ENCODE measurements at places on chromosomes 16 and 17. TPM values are rescaled to one million over a fixed set of nuclear protein-coding genes. Genes with fewer than 3 reads are reported as not detected.

Gene KRT40
- not detected for total RNA-seq

GRCh38 chr16:492211-492875 lies 35.2 kb upstream of the CAPN15 start:
- H3K4me1 ChIP-seq: peaks cover 30% of the 10 kb centered on the region
- no peaks in the 10 kb centered on the region for H3K27me3 ChIP-seq
- DNase-seq: peak; percentile 84
- no peaks in the 10 kb centered on the region for H3K36me3 ChIP-seq
- H3K4me3 ChIP-seq: peak overlapping the region; percentile 47

DNA sequence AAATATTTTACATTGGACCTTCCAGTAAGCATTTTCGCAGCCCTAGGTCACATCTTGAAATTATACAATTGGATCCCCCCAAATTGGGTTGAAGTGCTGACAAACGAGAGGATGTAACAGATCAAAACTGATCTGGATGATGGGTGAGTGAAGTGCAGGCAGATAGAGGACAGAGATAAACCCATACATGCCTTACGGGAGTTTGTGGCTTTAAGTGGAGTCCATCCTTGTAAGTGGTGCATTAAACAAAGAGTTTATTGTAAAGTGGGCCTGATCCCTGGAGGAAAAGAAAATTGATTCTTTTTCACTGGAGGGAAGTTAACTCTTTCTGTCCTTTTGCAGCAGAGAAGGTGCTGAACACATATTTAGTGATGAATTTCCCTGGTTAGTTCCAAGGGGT lies 39.0 kb upstream of the KCNJ2 start:
- no peaks in the 10 kb centered on the region for H3K27me3 ChIP-seq
- H3K4me1 ChIP-seq: no peaks in the 10 kb centered on the region
- H3K36me3 ChIP-seq: no peaks in the 10 kb centered on the region
- no peak overlapping the region for H3K4me3 ChIP-seq
- H3K27ac ChIP-seq: no peak overlapping the region

DNA sequence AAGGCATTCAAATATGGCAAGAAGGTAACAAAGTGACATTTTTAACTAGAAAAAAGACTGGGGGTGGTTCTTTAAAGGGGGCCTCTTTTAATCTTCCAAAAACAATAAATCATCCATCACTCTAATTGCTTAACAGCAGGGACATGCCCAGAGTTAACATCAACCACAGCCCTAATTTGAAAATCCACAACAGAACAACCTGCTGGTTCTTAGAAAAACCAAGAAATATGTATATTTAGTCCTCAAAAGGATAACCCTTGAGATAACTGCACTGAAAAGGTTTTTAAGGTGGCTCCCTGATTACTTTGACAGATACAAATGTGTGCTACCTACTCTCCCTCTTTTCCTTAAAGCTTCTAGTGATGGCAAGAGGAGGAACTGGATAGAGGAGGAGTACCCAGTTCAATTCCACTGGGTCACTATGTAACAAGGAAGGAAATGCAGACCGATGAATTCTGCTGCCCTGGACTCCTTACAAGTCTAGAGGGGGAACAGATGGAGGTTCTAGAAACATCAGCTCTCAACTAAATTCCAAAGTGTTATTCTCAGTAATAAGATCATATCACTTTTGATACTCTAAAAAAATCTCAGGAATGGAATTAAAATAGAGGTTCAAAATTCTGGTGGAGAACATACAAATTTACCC lies 54.3 kb downstream of the N4BP1 start:
- no peak overlapping the region for H3K4me3 ChIP-seq
- H3K36me3 ChIP-seq: peaks cover 14% of the 10 kb centered on the region
- H3K27ac ChIP-seq: no peak overlapping the region
- peaks cover 8% of the 10 kb centered on the region for H3K4me1 ChIP-seq
- DNase-seq: no peak

GRCh38 chr17:51155416-51155815 lies 2.1 kb downstream of the NME1 start:
- H3K27ac ChIP-seq: no peak overlapping the region
- no peak for DNase-seq
- H3K4me1 ChIP-seq: peaks cover 21% of the 10 kb centered on the region

GRCh38 chr16:8729779-8730334 lies 55.4 kb downstream of the ABAT start:
- no peak overlapping the region for H3K4me3 ChIP-seq
- DNase-seq: no peak
- H3K27ac ChIP-seq: no peak overlapping the region
- H3K27me3 ChIP-seq: no peaks in the 10 kb centered on the region
